ENCODE measurements at places on chromosomes 12 and 14. TPM values are rescaled to one million over a fixed set of nuclear protein-coding genes. Genes with fewer than 3 reads are reported as not detected.
A peak's percentile ranks its signal among the peaks of the same experiment; 100 is the strongest.

DNA sequence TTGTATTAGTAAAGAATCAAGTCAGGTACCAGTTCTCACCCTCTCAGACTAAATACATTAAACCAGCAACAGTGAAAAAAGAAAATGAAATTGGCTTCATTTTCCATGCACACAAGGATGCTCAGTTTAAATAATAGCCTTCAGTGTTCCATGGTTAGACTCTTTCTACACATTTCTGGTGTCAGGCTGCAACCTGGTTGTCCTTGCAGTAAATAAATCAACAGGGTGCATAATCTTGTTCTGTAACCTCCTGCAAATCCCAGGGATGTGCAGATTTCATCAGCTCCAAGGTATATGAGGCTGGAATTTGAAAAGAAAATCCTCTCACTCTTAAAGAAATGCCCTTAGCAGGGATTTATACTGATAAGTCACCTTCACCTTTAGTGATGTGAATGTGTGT, 46.7 kb upstream of the BTG1 start:
- DNase-seq = no peak

GRCh38 chr12:108586306-108586705, 11.6 kb downstream of the TMEM119 start:
- no peak for DNase-seq

- DNase-seq = no peak
These were observed 9.4 kb downstream of the SLC6A13 start for GRCh38 chr12:253116-253831.

- DNase-seq = no peak
These were observed 91.8 kb upstream of the RIN3 start for GRCh38 chr14:92421751-92422150.

- DNase-seq = no peak
These were observed 13.6 kb downstream of the IFT81 start for GRCh38 chr12:110137786-110138185.

- no peak for DNase-seq
These were observed 9.1 kb upstream of the TDG start for GRCh38 chr12:103956509-103957027.

GRCh38 chr12:131131077-131131807, 177.5 kb downstream of the ADGRD1 start:
- DNase-seq = no peak

DNA sequence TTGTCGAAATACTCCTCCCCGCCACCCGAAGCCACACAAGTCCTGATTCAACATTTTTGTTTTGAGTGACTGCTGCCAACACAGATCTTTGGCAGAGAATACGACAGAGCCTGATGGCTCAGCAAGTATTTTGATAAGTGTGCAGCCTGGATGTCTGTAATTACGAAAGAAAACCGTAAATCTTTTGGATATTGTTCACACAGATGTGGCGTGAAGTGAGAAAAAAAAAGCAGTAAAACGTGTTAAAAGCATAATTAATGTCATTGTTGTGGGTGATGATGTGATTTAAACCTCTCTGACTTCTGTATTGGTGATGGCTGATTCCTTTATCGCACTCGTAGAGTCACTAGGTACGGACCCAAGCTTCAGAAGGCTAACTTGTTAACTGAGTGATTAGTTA, 98.7 kb downstream of the PHETA1 start:
- no peak for DNase-seq

- DNase-seq = no peak
These were observed 20.0 kb downstream of the PROX2 start for GRCh38 chr14:74855945-74856344.

DNA sequence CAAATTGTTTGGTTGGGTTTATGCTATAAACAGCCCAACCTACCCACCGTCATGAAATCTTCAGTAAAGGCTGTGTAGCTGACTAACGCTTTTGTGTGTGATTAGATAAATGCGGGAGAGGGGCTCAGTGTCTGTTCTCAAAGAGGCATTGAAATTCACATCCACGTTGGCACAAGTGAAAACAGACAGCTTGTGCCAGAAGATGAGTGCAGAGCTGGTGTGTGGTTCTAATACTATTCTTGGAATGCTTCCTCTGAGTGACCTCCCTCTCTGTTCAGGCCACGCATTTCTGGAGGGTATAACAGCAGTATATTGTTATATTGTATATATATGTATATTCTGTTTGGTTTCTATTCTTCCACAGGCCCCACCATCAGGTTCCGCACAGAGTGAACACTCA, 263.8 kb downstream of the APAF1 start:
- DNase-seq = no peak

- DNase-seq = no peak
These were observed 227.7 kb upstream of the TMEM260 start for GRCh38 chr14:56351861-56352260.

GRCh38 chr14:103206023-103206481, 82.8 kb downstream of the TNFAIP2 start:
- DNase-seq = no peak

DNA sequence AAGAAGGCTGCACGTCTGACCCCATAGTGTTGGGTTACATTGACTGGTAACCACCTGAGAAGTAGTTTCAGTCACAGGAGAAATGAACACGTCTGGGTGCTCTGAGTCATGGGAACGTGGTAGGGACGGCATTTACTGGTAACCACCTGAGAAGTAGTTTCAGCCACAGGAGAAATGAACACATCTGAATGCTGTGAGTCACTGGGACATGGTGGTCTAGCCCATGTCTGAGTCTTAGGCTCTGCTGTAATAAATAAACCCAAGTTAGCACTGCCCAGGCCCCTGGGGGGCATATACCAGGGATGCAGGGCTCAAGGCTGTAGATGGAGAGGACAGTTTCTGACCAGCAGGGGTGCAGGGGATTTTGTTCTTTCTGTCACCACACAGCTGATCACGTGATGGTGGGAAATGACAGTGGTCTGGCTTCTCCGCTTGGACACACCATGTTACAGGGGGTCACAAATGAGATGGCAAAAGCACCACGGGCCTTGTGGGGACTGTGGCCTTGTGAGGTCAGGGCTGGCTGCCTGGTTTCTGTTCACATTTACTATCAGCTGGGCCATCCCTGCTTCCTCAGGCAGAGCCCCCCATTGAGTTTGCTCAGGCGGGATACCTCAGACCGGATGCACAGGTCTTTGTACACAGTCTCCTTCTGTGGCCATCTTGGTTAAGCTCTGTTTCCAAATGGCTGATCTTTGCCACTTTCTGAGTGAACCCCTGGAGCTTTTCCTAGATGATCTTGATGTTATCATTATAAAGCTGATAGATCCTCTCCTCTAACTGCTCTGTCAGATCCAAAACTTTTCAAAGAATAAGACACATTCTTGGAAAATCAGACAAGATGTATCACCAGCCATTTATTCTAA, 9.8 kb upstream of the C12orf42 start:
- no peak for DNase-seq

- DNase-seq = peak; percentile 38
These were observed 40.1 kb upstream of the CISTR start for GRCh38 chr12:53791735-53792326.

DNA sequence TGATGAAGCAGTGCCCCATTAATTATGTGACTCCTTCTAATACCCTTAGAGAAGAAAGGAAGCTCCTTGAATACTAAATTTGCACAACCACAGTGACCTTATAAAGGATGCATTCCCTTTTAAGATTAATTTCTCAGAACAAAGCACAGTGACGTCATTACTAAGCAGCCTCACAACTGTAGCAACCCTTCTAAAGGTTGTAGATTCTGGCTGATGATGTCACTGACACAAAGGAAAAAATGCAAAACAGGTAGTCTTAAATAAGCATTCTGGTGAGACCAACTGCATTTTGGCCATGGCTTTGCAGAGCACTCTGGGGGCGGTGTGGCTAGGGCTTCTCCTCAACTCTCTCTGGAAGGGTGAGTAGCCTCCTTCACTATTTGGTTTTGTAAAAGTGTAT, 38.4 kb upstream of the OR4E1 start:
- no peak for DNase-seq

DNA sequence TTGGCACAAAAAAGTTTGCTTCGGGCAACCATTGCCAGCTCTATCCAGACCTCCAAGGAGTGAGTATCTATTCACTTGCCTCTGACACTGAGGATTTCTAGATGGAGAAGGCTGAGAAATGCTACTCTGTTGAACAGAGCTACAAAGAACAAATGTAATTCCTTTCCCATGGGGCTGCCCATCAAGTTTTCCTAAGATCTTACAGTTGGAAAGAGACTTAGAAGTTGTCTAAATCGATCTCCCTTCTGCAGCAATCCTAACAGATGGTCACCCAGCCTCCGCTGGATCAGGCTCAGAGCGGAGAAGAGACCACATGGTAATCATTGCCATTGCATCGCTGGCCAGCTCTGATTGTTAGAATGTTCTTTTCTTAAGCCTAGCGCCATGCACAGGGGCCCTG, 110.1 kb upstream of the BCL2L14 start:
- no peak for DNase-seq

- no peak for DNase-seq
These were observed 33.4 kb upstream of the PLEKHG6 start for GRCh38 chr12:6276956-6277620.

DNA sequence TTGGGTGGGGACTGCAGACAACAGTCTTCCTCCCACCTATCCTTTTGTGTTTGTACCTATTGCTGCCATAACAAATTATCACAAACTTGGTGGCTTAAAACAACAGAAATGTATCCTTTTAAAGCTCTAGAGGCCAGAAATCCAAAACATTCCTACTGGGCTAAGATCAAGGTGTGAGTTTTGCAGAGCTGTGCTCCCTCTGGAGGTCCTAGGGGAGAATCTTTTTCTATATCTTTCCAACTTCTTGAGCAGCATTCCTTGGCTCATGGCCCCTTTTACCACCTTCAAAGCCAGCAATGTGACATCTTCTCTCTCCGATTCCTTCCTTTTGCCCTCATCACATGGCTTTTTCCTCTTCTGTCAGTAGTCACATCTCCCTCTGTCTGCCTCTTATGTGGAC, 190.6 kb downstream of the TTC8 start:
- no peak for DNase-seq

DNA sequence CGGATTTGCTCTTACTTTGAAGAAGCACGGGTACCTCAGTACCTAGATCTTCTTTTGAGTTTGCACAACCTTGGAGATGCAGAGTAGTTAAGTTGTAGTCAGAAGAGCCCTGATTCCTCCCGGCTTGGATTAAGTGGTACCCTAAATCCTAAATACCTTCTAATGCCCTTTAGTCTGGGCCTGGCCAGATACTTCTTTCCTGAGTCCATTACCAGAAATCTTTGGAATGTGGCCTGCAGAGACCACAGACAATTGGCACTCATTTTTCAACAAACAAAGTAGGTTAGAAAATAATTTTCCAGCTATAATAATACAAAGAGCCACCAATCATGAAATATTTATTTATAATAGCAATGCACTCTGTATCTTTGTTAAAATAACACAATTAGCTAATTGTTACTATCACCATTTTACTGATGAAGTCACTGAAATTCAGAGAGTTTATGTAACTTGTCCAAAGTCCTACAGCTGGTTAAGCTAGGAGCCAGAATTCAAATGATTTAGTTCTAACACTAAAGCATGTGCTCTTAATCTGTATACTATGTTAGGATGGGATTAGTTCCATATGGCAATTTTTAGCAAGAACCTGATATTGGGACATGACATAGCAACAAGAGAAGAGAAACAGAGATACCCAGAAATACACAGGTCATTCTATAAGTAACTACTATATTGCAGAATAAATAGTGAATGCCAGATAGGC, 132.1 kb upstream of the PDZRN4 start:
- no peak for DNase-seq

- no peak for DNase-seq
These were observed 58.4 kb upstream of the DIO3 start for GRCh38 chr14:101502761-101503392.

GRCh38 chr12:49636979-49637755, 13.8 kb downstream of the PRPF40B start:
- peak; percentile 22 for DNase-seq

DNA sequence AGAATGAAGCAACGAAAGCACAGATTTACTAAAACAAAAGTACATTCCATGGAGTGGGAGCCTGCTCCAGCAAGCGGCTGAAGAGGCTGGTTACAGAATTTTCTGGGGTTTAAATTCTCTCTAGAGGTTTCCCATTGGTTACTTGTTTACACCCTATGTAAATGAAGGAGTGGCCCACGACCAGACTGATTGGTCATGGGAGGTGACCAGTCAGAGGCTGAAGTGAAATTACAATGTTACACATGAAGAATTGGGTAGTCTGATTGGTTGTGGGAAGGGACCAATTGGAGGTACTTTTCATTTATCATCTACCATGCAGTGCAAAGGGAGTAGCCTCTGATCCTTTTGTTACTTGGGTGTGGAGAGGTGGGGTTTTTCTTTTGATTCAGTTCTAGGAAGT, 36.2 kb upstream of the APPL2 start:
- DNase-seq = no peak

Gene C1S
- 2.4 TPM for total RNA-seq

Gene CTSG
- not detected for total RNA-seq

Gene SPIC
- not detected for total RNA-seq

Gene OR6C2
- not detected for total RNA-seq

Gene IL26
- total RNA-seq = not detected

Gene PIK3C2G
- not detected for total RNA-seq

Gene GEMIN2
- total RNA-seq = 27.3 TPM

Gene CLEC2D
- 1.9 TPM for total RNA-seq

Gene TAS2R7
- not detected for total RNA-seq

Gene CIROP
- total RNA-seq = not detected

Gene AQP2
- not detected for total RNA-seq

Gene CMA1
- not detected for total RNA-seq

Gene CLEC4D
- not detected for total RNA-seq

Measured in HCT116 (cell line).